Sigmoid colon (tissue), 7 donors: ENCODE measurements at places on chromosomes 2 and 18.

DNA sequence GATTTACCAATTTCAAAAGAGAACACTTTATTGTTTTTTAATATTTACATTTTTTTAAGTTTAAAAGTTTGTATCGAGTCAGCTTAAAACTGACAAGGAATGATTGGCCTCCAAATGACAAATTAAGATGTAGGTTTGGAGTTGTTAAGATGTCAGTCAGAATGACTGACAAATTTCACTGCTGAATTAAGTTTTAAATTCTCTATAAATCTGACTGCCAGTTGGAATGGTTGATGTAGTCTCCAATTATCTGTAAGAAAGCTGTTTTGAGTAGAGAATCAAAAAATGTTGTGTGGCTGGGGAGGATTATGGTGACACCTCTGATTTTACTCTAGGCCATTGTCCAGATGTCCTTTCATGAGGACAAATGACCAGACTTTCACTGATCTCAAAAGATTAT is 165.3 kb upstream of the CDH20 start:
- H3K27ac ChIP-seq, result no peak overlapping the region
- DNase-seq, result no peak
- no peaks in the 10 kb centered on the region for H3K27me3 ChIP-seq
- no peaks in the 10 kb centered on the region for H3K4me1 ChIP-seq

DNA sequence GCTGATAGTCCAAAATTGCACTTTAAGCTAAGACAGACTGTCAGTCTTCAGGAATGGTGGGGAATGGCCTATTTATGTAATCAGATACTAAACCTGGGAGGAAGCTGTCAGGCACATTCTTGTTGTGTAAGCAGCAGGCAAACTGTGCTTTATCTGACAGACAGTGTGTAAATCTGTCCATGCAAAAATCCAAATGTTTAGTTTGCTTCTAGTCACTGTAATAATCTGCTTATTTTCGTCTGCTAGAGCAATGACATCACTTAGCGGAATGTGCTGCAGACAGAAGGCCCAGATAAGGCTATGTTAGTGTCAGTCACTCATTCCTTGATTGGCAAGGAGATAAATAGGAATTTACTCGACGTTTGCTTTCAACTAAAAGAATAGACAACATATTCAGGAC is 263.5 kb downstream of the ZNF407 start:
- peaks cover 11% of the 10 kb centered on the region for H3K4me1 ChIP-seq
- no peak overlapping the region for H3K27ac ChIP-seq
- DNase-seq, result no peak
- H3K36me3 ChIP-seq, result no peaks in the 10 kb centered on the region
- no peak overlapping the region for H3K4me3 ChIP-seq

DNA sequence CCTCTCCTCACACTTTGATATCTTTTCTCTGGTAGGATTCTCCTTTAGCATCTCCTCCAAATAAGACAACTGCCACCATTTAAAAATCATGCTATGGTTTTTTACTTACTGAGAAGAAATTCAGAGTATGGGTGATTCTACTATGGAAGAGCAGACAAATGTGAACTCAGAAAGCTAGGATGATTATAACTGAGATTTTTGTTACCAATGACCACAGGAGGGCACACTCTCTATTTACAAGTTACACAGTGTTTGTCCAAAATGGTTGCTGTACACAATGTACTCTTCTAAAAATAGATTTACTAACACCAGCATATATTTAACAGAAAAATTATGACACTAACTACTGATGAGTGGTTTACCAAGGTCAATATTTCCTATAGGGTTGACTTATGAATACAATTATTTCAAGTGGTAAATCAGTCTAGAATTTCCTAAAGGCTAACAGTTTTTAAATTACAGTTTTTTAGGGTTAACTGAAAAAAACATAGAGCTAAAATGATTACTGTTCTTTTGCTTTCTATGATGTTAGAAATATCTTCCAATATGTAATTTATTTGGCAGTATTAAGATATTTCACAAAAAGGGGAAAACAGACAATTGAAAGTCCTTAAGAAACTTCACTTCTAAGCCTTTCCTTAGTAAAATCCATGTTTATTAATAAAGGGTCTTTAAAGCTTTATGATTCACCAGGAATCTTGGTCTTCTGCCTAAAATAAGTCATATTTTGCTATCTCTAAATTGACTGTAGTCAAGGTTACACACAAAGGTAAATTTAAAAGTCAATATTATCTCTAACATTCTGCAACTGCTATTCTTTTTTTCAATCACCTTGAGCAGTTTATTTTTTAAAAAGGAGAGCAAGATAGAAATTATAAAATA is 57.2 kb downstream of the MAP4K3 start:
- H3K4me1 ChIP-seq, result peaks cover 57% of the 10 kb centered on the region
- H3K27me3 ChIP-seq, result no peaks in the 10 kb centered on the region
- no peaks in the 10 kb centered on the region for H3K36me3 ChIP-seq
- no peak for DNase-seq
- peak overlapping the region; percentile 66 for H3K27ac ChIP-seq

DNA sequence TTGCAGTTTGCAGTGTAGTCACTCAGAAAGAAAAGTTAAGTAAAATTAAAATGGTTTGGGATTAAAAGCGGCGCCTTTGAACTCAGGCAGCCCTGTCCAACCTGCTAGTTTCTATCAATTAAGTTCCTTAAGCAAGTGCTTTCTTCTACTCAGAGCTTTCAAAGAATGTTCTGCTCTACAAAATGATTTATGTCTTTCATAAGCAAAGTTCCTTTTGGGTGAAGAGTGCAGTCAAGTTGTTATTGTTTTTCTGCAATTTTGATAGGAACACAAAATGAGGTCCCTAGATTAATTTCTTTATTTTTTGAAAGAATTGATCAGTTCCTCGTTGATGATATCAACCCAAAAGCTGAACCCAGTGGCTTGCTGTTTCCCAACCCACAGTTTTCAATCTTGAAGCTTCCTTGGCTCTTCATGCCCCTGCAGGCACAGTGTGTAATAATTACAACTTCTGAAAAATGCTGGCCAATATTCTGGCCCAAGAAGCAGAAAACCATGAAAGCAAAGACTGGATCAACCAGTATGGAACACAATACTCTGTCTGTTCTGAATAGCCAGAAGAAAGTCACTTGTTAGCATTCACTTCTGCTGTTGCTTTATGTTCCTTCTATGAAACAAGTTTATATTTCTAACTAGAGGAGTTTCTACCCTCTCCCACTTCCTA is 89.1 kb downstream of the TGIF1 start:
- H3K4me1 ChIP-seq, result peaks cover 7% of the 10 kb centered on the region
- no peak for DNase-seq
- no peak overlapping the region for H3K27ac ChIP-seq
- no peaks in the 10 kb centered on the region for H3K27me3 ChIP-seq
- H3K4me3 ChIP-seq, result no peak overlapping the region

GRCh38 chr2:120989512-120990441 is 254.1 kb downstream of the GLI2 start:
- no peak overlapping the region for H3K27ac ChIP-seq
- no peaks in the 10 kb centered on the region for H3K4me1 ChIP-seq
- H3K27me3 ChIP-seq, result no peaks in the 10 kb centered on the region
- H3K36me3 ChIP-seq, result peaks cover 60% of the 10 kb centered on the region
- no peak for DNase-seq

GRCh38 chr2:230947908-230948365 is 22.9 kb upstream of the GPR55 start:
- H3K4me3 ChIP-seq, result no peak overlapping the region
- no peak overlapping the region for H3K27ac ChIP-seq
- no peaks in the 10 kb centered on the region for H3K27me3 ChIP-seq
- no peak for DNase-seq
- no peaks in the 10 kb centered on the region for H3K4me1 ChIP-seq

DNA sequence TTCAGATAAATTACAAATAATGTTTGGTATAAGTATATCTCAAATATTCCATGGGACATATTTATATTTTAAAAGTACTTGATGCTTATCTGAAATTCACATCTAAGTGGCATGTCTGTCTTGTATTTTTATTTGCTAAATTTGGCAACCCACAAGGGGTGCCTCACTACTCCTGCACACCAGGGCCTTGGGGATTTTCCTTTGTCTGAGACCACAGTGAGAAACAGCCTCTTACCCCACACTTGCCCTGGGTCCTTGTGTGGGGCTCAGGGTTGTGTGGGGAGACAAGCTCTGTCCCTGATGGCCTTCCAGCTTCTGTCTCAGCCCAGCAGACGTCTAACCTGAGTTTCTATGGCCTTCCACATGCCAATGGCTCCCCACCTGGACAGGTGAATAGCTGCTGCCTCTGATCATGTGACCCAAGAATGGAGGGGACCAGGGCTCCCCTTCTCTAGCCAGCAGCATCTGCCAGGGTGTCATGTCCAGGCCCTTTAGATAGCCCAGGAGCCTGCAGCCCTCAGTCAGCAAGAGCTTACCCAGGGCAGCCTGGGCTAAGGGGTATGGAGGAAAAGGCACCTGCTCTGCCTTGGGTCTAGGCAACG is 49.5 kb upstream of the MRPL33 start:
- H3K36me3 ChIP-seq, result no peaks in the 10 kb centered on the region
- no peak for DNase-seq
- H3K27me3 ChIP-seq, result no peaks in the 10 kb centered on the region
- H3K4me1 ChIP-seq, result no peaks in the 10 kb centered on the region

- H3K27me3 ChIP-seq, result peaks cover 34% of the 10 kb centered on the region
- H3K36me3 ChIP-seq, result no peaks in the 10 kb centered on the region
- H3K4me3 ChIP-seq, result peak overlapping the region; percentile 49
- H3K4me1 ChIP-seq, result no peaks in the 10 kb centered on the region
- DNase-seq, result no peak
Measured at GRCh38 chr2:15941481-15941850, 1.1 kb downstream of the MYCN start.

- no peak overlapping the region for H3K4me3 ChIP-seq
- H3K4me1 ChIP-seq, result no peaks in the 10 kb centered on the region
- H3K27me3 ChIP-seq, result no peaks in the 10 kb centered on the region
- no peak overlapping the region for H3K27ac ChIP-seq
- H3K36me3 ChIP-seq, result no peaks in the 10 kb centered on the region
- DNase-seq, result no peak
Measured at GRCh38 chr18:73715210-73715670, 432.4 kb downstream of the FBXO15 start.

DNA sequence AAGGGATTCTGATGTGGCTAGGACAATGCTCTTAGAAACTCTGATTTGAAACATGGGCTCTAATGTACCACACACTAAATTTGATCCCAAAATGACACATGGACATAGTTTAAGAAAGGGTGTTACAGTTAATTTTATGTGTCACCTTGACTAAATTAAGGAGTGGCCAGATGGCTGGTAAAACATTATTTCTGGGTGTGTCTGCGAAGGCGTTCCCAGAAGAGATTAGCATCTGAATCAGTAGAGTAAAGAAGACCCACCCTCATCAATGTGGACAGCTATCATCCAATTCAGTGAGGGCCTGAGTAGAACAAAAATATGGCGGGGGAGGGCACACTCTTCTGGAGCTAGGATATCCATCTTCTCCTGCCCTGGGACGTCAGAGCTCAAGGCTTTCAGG is 283.1 kb upstream of the CHAC2 start:
- no peaks in the 10 kb centered on the region for H3K27me3 ChIP-seq
- no peak overlapping the region for H3K4me3 ChIP-seq
- DNase-seq, result no peak

DNA sequence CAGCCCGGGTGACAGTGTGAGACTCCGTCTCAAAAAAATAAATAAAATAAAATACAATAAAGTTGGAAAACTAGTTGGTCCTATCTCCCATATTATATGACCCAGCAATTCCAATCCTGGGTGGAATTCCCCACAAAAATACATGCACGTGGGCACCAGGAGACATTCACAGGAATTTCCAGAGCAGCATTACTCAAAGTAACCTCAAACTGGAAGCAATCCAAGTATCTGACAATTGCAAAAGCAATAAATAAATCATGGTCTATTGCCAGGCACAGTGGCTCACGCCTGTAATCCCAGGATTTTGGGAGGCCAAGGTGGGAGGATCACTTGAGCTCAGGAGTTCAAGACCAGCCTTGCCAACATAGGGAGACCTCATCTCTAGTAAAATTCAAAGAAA is 101.2 kb upstream of the MAP4K4 start:
- no peaks in the 10 kb centered on the region for H3K4me1 ChIP-seq
- H3K27ac ChIP-seq, result no peak overlapping the region
- DNase-seq, result no peak
- no peaks in the 10 kb centered on the region for H3K36me3 ChIP-seq

GRCh38 chr2:71578767-71579342 is 125.5 kb downstream of the DYSF start:
- H3K27ac ChIP-seq, result peak overlapping the region; percentile 77
- no peaks in the 10 kb centered on the region for H3K27me3 ChIP-seq
- no peaks in the 10 kb centered on the region for H3K36me3 ChIP-seq

DNA sequence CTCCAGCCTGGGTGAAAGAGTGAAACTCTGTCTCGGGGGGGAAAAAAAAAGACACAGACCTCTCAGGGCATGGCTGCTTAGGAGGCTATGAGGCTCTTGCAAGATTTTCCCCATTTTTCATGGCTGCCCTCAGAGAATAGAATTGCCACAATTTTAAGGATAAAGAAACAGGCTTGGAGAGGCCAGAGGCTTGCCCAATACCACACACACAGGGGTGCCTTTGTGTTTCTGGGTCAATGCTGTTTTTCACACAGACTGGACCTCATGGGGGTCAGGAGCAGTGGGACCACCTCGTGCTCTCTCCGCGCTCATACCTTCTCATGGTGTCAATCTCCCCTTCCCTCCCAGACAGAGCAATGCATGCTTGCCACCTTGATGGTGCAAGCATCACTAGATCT is 65.4 kb upstream of the ST3GAL5 start:
- H3K27ac ChIP-seq, result no peak overlapping the region
- DNase-seq, result no peak
- H3K4me1 ChIP-seq, result no peaks in the 10 kb centered on the region
- no peaks in the 10 kb centered on the region for H3K27me3 ChIP-seq

DNA sequence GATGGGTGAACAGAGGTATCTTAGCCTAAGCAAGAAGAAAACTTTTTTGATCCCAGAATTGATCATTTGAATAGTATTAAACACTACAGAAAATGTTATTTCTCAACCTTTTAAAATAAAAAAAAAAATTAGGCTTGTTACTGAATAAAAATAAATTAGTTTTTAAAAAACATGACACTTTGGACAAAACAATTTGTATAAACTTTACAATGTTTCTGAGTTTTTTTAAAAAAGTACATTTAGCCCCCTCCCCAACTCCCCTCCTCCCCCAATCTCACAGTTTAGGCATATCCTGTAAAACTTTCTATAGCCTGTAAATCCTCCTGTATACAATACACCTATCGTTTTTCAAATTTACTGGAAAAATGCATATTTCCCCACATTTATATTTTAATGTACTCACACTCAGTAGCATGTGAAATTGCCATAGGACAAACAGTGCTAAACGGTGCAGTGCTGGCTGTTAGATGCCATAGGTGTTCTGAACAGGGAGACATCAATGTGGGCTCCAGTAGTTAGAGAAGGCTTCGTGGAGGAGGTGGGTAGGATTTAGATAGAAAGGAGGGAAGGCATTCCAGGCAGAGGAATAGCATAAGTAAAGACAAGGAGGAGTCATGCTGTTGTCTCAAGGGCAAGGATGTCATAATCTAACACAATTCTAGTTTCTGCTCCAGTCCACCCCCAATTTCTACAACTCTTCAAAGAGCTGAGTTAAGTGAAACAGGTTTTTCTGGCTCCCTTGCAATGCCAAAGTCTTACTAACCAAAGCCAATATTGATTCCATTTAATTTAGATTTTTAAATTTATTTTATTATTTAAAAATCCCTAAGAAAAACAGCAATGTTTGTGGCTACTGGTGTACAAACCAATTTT is 50.9 kb downstream of the SP3 start:
- no peaks in the 10 kb centered on the region for H3K36me3 ChIP-seq
- no peak overlapping the region for H3K4me3 ChIP-seq
- DNase-seq, result no peak
- no peak overlapping the region for H3K27ac ChIP-seq

GRCh38 chr2:191670076-191670475 is 7.9 kb upstream of the NABP1 start:
- H3K4me3 ChIP-seq, result no peak overlapping the region
- no peak for DNase-seq
- H3K4me1 ChIP-seq, result no peaks in the 10 kb centered on the region
